ENCODE measurements at places on chromosomes 5 and 9. TPM values are rescaled to one million over a fixed set of nuclear protein-coding genes. Genes with fewer than 3 reads are reported as not detected.

The SSBP2 gene
- 39.7 TPM for total RNA-seq

The MORN5 gene
- total RNA-seq = not detected

The TMEM232 gene
- total RNA-seq = 0.82 TPM

The ITK gene
- 0.16 TPM for total RNA-seq

The CFAP90 gene
- not detected for total RNA-seq

- no peak for DNase-seq
- H3K36me3 ChIP-seq = no peaks in the 10 kb centered on the region
- no peaks in the 10 kb centered on the region for H3K27me3 ChIP-seq
- no peak overlapping the region for H3K27ac ChIP-seq
Measured at GRCh38 chr9:135779571-135779970, 77.6 kb downstream of the KCNT1 start.

DNA sequence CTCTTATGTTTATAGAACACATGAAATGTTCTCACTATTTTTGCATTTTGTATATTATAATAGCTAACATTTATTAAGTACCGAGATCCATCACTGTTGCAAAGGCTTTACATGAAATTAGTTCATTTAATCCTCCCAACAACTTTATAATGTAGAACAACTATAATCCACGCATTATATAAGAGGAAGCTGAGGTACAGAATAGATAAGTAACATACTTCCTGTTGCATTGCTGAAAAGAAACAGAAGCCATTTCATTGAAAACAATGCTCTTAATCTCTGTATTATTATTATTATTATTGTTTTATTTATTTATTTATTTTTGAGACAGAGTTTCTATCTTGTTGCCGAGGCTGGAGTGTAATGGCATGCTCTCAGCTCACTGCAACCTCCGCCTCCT is 7.9 kb upstream of the INSYN2B start:
- H3K4me1 ChIP-seq = no peaks in the 10 kb centered on the region
- no peak overlapping the region for H3K27ac ChIP-seq
- no peak overlapping the region for H3K4me3 ChIP-seq
- DNase-seq = no peak
- H3K27me3 ChIP-seq = no peaks in the 10 kb centered on the region

DNA sequence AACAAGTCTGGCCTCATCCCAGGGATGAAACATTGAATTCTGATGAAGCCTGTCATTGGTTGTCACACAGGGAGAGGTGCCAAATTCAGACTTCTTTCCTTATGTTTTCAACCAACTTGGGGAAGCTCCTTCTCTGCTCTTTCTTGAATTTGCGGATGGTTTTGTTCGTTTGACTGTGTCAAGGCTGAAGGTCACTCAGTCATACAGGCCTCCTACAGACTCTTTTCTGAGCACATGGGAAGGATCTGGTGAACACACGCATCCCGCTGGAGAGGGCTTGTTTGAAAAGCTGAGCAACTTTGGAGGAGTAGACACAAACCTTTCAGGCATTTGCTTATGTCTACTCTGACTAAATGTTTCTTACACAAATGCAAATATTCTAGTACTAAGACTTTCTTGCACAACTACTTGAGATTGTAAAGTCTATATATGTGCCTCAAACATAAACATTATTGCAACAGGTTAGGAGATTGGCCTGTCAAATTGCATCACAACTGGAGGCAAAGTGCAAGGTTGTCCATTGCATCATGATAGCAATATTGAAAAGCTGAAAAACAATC is 151.5 kb upstream of the NR3C1 start:
- H3K27me3 ChIP-seq = no peaks in the 10 kb centered on the region
- no peak overlapping the region for H3K4me3 ChIP-seq
- peaks cover 26% of the 10 kb centered on the region for H3K4me1 ChIP-seq
- no peak for DNase-seq
- no peaks in the 10 kb centered on the region for H3K36me3 ChIP-seq

- no peak for DNase-seq
- no peak overlapping the region for H3K4me3 ChIP-seq
- H3K4me1 ChIP-seq = no peaks in the 10 kb centered on the region
- no peaks in the 10 kb centered on the region for H3K27me3 ChIP-seq
Measured at GRCh38 chr5:96327722-96328121, 105.3 kb downstream of the PCSK1 start.

DNA sequence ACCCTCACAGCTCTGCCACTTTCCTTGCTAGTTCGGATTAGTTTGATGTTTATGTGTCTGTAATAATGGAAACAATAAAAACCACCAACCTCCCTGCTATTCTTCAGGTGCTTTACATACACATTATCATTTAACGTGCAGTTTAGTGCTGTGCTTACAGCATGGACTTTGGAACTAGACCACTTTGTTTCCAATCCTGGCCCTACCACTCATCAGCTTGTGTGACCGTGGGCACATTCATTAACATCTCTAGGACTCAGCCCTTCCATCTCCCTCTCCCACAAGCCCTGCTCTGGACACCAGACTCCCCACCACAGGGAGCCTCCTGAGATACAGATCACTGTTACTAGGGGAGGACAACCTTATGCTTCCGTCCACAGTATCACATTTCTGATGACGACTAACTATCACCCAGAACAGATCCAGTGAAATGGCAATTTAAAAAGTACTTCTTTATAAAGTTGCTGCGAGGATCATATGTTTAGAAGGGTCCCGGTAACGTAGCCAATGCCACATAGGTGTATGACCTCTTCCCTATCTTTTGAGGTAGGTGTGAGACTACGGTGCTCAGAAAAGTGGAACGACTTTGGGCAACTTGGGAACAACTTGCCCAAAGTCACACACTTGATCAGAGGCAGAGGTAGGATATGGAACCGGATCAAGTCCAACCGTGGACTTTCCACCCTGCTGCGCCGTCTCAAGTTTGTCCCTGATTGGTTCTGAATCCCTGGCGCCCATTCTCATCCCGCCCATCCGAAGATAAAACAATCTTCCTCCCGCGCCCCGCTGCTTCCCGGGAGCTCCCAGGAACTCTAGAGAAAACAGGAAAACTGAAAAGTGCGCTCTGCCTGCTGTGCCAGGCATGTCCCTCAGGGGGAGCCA is 132.4 kb upstream of the NIPBL start:
- H3K36me3 ChIP-seq = no peaks in the 10 kb centered on the region
- peak overlapping the region; percentile 74 for H3K27ac ChIP-seq
- peak; percentile 51 for DNase-seq
- no peaks in the 10 kb centered on the region for H3K27me3 ChIP-seq
- H3K4me1 ChIP-seq = peaks cover 16% of the 10 kb centered on the region
- peak overlapping the region; percentile 57 for H3K4me3 ChIP-seq

DNA sequence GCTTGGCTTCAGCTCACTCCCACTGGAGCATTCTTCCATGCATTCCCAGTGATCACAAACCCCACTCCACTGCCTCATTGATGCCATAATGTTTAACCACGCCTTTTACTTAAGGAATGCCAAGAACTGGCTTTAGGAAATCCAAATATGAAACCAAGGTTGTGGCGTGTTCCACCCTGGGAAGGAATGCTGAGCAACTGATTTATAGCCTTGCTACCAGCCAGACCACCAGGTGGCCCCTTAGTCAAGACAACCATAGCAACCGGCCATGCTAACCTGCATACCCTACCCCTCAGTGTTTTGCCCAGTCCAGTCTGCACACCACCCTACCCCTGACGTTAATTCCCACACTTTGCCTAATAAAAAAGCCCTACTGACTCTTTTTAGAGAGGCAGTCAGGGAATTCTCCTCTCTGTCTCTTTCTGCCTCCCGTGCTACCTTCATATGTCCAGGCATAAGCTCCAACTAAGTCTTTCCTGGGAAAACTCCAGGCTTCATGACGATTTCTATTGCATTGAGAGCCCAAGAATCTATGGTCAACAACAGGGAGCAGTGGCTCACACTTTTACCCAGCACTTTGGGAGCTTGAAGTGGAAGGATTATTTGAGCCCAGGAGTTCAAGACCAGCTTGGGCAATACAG is 27.0 kb upstream of the PRRC2B start:
- no peak for DNase-seq
- no peak overlapping the region for H3K4me3 ChIP-seq
- no peaks in the 10 kb centered on the region for H3K27me3 ChIP-seq
